ENCODE measurements at places on chromosomes 4 and X.
A peak's percentile ranks its signal among the peaks of the same experiment; 100 is the strongest.

- DNase-seq: peak; percentile 62
These were observed 978 bp downstream of the HS6ST2 start for GRCh38 chrX:132957211-132958090.

GRCh38 chrX:64843224-64843623 lies 133.0 kb downstream of the ZC4H2 start:
- DNase-seq: no peak

- DNase-seq: no peak
These were observed 2182.5 kb upstream of the AGA start for GRCh38 chr4:179624768-179625181.

DNA sequence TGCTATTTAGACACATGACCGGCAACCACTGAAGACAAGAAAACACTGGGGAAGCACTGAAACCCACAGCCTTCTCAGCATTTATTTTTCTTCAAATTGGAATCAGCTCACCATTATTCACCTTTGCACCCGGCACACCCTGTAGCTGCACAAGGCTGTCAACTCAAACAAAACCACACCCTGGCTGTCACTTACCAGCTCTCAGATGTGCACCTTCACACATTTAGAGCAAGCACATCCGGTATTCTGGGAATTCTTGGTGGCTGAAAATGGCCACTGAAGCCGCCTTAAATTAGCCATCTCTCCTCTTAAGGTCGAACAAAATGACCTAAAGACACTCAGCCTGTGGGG lies 5.9 kb downstream of the ZFYVE28 start:
- DNase-seq: no peak

DNA sequence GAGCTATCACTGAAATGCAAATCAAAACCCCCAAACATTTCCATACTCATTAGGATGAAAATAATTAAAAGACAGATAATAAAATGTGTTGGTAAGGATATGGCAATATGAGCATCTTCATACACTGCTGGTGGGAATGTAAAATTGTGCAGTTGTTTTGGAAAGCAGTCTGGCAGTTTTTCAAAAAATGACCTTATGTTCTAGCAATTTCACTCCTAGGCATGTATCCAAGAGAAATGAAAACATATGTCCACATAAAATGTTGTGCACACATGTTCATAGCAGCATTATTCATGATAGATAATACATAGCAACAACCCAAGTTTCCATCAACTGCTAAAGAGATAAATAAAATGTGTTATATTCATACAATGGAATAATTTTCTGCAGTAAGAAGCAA lies 14.8 kb upstream of the GPRASP2 start:
- DNase-seq: no peak

GRCh38 chr4:176360446-176360845 lies 40.7 kb downstream of the SPCS3 start:
- no peak for DNase-seq

DNA sequence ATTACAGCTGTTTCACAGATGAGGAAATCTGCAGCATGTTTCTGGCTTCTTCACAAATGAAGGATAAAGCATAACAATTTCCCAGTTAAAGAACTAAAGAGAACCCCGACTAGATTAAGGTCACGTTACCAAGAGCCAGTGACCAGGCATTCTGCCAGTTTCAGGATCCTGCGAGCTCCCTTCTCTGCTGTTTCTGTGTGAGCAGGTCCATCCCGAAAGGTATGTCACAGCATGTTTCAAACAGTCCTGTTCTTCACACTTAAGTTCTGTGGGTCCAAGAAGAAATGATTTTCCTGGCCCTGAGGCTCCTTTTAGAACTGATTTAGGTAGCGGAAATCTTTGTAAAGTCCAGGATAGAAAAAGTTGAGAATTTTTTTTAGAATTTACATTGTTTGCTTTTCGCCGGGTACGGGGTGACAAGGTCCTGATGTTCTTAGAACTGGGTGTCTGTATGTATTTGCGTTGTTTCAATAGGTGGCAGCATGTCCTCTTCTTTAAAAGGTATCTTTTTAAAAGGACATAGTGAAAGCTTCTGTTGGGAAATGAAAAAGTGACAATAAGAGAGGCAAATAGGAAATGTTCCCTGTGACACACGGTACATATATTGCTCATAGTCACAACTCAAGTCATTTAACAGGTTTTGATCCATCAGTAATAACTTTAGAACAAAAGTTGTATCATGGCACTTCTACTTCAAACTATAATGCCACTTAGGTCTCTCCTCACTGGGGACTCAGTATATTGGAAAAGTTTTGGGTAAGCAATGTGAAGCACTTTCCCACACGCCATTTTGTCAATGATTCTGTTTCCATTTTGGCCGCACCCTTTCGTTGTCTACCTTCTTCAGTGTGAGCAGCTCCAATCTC lies 18.4 kb downstream of the IL21 start:
- no peak for DNase-seq

- no peak for DNase-seq
These were observed 529.4 kb upstream of the AMOT start for GRCh38 chrX:113370006-113370405.

- DNase-seq: no peak
These were observed 183.0 kb upstream of the NOCT start for GRCh38 chr4:138832563-138832962.

- no peak for DNase-seq
These were observed 156.3 kb downstream of the BTC start for GRCh38 chr4:74638001-74638400.

DNA sequence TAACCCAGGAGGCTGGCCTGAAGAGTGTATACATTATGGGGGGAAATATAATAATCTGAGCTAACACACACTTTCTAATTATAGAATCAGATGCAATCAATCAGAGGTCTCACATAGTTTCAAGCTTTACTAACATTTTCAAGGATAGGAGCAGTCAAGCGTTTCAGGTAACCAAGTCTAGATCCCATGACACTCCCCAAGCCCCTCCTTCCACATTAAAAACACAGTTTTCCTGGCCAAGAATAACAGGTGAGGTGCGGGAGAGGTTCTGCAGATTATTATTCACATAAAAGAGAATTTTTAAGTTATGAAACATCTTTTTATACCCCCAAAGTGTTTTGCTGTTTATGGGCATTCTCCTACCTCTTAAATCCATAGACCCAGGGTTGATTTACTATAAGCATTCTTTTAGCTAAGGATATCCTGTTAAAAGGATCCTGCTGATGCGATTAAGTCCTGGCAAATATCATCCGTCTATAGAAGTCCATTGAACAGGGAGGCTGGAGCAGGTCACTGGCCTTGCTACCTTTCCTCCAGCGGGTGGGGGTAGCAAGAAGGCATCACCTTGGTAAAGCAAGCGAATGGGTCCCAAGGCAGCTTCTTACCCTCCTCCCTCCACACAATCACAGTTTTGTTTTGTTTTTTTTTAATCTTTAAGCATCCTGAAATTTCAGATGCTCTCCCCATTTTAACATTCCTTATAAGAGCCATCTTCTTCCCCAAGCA lies 104.7 kb upstream of the GPM6A start:
- no peak for DNase-seq

DNA sequence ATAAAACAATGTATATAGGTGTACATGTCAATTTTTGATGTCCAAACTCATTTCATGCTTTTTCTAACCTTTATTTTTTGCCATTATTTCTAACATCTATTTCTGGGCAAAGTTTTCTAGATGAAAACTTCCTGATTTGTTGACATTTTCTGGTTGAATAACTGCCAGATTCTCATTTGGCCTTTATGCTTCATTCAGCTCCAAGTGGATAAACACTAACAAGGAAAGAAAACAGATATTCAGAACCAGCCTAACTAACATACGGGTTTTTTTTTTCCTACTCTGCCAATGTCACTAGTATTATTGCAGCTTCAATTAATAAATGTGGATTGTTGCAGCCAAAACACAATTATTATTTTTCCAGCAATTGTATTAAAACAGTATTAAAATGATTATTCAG lies 50.9 kb upstream of the RAP1GDS1 start:
- DNase-seq: no peak

- DNase-seq: no peak
These were observed 39.7 kb upstream of the OGT start for GRCh38 chrX:71493111-71493613.

- DNase-seq: no peak
These were observed 1.4 kb downstream of the SPON2 start for GRCh38 chr4:1170976-1171310.

DNA sequence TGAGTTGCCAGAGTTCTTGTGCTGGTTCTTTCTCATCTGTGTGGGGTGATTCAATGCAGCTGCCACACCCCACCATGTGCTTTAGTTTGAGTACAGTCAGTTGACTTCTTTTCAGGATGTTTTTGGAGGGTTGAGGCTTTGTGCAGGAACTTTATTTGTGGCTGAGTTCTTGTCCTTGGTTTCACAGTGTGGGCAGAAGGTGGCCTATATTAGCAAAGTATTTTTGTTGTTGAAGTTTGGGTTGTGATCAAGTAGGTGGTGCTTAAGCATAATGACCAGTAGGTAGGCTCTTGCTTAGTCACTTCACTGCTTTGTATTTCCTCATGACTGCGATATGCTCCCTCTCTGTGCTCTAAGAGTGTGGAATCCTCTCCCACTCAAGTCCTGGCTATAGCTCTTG lies 80.3 kb downstream of the ARHGAP24 start:
- DNase-seq: no peak

DNA sequence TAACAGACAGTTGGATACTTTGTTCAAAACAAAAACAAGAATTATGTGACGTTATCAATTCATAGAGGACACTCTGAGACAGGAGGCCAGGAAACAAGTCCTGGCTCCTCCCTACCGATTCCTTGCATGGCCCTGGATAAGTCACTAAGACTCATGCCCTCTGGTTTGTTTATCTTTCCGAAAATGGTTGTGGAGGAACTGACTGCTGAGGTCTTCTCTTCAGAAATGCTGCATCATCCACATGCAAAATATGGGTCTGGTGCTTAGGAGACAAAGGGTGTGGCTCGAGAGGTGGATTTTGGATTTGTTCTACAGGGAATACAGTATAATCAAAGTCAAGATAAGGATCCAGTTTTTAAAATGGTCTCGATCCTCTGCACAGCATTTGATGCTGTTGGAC lies 130.9 kb downstream of the RELL1 start:
- no peak for DNase-seq

GRCh38 chrX:140521393-140521792 lies 16.5 kb upstream of the SOX3 start:
- no peak for DNase-seq

- DNase-seq: no peak
These were observed 24.2 kb upstream of the DCAF8L2 start for GRCh38 chrX:27565992-27566391.

DNA sequence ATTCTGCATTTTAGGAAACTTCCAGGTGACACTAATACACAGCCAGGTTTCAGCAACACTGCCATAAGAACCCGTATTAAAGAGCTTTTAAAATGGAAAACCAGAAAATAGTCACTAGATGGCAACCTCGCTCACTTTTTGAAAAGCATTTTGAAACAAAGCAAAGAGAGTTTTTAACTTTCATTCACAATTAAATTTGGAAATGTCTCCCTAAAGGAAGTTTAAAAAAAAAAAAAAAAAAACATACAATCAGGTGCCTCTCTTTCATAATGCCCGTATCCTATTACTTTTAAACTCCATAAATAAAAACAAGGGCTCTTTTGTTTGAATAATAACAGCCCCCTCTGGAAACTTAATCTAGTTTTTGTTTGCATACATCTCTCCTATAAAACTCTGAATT lies 20.3 kb downstream of the MEPE start:
- peak; percentile 19 for DNase-seq

GRCh38 chr4:177596035-177596434 lies 153.8 kb upstream of the AGA start:
- DNase-seq: peak; percentile 21

- no peak for DNase-seq
These were observed 451.9 kb downstream of the SMARCA1 start for GRCh38 chrX:129071390-129071789.

DNA sequence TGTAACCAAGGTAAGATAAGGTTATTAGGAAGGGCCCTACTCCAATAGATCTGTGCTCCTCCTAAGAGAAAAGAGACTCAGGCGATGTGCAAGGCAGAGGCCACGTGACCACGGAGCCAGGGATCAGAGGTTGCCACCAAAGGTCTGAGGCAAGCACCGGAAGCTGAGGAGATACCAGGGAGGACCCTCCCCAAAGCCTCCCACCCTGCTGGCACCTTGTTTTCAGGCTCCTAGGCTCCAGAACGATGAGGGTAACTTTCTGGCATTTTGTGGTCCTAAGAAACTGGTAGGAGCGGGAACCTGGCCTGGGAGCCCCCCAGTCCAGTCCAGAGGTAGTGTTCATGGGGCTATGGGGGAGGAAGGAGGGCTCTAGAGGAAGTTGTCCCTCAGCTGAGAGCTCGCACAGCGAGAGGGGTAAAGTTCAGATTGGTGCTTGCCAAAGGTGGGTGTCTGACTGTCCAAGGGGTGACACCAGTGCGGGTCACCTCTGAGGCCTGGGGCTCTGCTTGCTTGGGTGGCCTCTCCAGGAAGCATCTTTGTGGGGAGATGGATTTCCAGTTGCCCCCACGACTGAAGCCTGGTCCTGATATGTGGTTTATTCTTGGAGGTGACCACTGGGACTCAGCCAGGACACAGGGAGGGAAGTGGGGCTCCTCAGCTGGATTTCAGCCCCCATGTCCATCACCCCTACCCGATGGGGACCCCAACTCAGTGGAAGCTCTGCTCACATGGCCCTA lies 7.5 kb upstream of the LETM1 start:
- no peak for DNase-seq

GRCh38 chr4:88780389-88780788 lies 82.8 kb upstream of the NAP1L5 start:
- no peak for DNase-seq

DNA sequence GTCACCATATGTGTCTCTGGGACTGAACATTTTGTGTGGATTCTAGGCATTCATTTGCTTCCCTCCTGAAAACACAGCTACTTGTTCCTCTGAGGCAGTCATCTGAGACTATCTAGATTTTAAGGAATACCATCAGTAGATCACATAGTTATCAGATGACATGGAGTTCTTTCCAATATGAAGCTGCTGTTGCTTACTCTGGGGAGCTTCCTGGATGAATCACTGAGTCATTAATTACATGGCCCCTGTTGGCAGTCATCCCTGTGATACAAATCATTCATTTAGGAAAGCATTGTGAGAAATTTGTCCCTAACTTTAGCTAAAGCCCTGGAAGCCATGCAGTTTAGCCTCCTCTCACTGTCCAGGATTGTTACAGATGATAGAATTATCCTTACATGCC lies 98.2 kb upstream of the ARSJ start:
- no peak for DNase-seq

- no peak for DNase-seq
These were observed 595 bp downstream of the ENOX2 start for GRCh38 chrX:130902446-130902782.
